Myocyte (in vitro differentiated cells): ENCODE measurements at places on chromosomes 3 and 15. TPM values are rescaled to one million over a fixed set of nuclear protein-coding genes. Genes with fewer than 3 reads are reported as not detected.

KIF9 gene
- 6.9 and 8.9 TPM in 2 replicates for total RNA-seq

SLC6A1 gene
- 0.26 TPM in 1 of 2 replicates, not detected in the other for total RNA-seq

GRCh38 chr15:40441565-40442531 is 1.1 kb downstream of the BAHD1 start:
- DNase-seq: no peak

DNA sequence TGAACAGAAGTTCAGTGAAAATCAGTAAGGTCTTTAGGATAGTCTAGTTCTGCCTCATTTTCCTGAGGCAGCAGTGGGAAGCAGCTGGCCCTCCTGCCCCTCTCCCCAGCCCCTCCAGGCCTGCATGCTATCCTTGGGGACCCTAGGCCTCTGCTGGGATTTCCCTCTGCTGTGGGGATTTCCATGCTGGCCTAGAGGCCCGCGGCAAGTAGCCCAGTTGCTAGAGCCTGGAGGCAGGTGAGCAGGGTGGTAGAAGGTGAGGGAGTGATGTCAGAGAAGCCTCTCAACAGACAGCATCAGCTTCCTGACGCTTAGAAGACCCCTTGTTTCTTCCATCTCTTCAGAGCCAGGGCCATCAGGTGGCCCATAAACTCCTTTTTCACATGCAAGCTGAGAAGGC is 305.8 kb upstream of the THBS1 start:
- no peak for DNase-seq
